ENCODE measurements at places on chromosomes 3 and 15.

GRCh38 chr3:149816986-149817385 lies 4.0 kb downstream of the RNF13 start:
- DNase-seq, result peak; percentile 44

- DNase-seq, result no peak
Observed at GRCh38 chr15:45884289-45884688, 249.5 kb downstream of the SQOR start.

DNA sequence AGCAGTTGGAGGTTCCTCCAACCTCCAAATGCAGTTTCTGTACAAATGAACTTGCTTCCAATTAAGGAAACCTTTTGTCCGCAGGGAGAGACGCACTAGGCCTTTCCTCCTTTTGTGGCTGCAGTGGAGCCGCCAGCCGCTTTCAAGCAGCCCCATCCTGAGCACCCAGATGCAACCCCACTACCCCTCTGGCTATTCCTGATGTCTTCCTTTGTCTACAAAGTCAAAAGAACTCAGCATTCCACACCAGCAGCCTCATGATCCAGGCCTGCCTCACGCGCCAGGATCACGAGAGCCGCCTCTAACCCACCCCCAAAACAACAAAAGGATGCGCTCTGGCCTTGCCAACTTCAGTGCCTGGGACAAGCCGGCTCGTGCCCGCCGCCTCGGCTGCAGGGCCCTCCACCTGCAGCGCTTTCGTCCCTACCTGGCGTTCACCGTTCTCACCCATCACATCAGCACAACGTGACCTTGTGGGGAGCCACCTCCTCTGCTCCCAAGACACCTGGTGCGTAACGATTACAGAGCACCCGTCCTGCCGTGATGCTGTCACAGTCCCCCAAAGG lies 48.2 kb upstream of the MUC4 start:
- DNase-seq, result no peak

GRCh38 chr3:191353022-191353777 lies 22.9 kb upstream of the UTS2B start:
- no peak for DNase-seq

DNA sequence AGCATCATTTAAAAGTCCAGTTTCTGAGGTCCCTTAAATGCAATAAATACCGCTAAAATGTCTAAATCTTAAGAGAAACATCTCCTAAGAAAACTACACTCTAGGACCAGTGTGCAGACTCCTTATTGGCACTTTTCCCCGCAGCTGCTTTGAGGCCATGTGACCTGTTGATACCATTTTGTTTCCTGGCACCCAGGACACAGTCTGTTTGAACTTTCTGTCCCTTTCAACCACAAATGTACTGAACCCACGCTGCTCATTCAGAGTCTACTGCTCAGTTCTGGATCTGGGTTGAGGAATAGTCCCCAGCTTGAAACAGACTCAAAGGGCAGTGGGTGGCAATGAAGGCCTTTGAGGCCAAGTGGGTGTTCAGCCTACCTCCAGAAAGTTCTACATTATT lies 17.1 kb downstream of the LDHAL6B start:
- DNase-seq, result no peak

Data from common myeloid progenitor, CD34-positive (primary cell).